ENCODE measurements at places on chromosomes 11 and 22.
A peak's percentile ranks its signal among the peaks of the same experiment; 100 is the strongest.

DNA sequence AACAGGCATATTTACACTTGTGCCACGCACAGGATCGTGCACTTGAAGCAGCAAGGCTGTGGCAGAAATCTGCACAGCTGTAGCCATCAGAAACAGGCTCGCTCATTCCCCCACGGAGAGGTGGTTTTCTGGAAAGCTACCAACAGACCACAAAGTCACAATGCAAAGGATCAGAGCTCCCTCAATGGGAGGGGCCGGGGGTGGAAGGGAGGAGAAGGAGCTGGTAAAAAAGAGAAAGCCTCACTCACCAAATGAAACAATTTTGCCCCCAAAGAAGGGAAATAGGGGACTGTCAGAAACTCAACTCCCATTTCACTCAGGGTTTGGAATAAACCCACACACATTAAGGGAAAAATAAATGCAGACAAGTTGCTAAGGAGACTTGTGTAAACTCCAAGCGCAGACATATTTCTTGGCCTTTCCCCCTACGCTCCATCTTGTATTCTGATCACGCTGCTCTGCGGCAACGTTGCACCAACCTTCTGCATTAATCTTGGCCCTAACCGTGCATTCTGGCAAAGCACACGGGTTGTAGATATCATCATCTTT lies 43.2 kb upstream of the BLID start:
- no peak for DNase-seq

DNA sequence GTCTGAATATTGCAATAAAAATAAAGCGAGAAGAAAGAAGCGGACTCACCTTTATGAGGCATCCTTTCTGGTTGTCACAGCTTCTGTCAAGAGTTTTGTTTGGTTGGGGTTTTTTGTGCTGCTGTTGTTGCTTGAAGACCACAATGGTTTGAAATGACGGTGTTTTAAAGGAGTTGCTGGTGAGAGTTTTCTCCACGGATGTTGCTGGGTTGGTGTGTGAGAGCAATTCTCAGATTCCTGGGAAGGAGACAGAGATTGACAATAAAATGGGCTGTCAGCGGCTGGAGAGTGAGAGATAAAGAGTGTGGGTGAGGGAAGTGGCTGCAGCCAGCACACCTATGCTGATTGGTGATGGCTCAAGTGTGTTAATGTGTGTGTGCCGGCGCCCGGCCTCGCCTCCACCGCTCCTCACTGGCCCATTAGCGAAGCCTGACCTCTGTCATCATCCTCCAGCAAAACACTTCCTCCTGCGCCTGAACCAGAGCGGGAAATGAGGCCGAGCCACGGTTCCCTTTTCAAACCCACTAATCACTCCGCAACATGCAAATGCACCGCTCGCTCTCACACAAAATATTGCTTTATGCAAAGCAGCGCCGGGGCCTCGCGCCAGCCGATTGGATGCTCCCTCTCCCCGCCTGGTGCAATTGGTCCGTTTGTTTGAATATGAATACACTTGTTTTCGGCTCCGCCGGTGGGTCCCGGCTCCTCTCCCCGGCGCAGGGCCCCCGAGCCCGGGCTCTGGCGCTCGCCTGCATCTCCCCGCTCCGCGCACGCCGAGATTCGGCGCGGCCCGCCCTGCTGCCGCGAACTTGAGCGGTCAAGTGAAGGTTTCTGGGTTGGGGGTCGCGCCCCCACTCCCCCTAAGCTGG lies at the start of gene PAX6:
Gene PAX6 (minus strand): TSS at position 544 of the 869 bp plus-strand sequence. CDS start 4,911 bp downstream, outside the sequence.
- no peak for DNase-seq

GRCh38 chr11:14253421-14253820 lies 105.6 kb downstream of the RRAS2 start:
- DNase-seq = no peak

GRCh38 chr22:22935056-22935545 lies 47.5 kb downstream of the IGLL5 start:
- no peak for DNase-seq

DNA sequence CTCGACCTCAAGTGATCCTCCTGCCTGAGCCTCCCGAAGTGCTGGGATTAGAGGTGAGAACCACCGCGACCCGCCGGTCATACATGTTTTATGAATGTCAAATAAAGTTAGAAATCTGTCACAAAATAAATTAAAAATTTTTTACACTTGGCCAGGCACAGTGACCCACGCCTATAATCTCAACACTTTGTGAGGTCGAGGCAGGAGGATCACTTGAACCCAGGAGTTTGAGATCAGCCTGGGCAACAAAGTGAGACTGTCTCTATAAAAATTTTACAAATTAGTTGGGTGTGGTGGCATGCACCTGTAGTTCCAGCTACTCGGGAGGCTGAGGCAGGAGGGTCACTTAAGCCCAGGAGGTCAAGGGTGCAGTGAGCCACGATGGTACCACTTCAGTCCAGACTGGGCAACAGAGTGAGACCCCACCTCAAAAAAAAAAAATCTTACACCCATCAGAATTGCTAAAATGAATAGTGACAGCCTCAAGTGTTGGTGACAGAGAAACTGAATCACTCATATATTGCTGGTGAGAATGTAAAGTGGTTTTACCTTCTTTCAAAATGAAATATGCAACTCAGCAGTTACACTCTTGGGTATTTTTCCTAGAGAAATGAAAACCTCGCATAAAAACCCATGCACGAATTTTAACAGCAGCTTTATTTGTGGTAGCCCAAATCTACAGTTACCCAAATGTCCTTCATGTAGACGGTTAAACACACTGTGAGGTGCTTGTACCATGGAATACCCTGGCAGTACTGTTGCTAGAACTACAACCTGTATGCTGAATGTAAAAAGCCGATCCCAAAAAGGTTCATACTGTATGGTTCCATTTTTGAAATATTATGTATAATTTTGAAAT lies 55.4 kb downstream of the MED15 start:
- no peak for DNase-seq

- peak; percentile 22 for DNase-seq
These were observed 1.2 kb downstream of the BIRC3 start for GRCh38 chr11:102318469-102318868.

DNA sequence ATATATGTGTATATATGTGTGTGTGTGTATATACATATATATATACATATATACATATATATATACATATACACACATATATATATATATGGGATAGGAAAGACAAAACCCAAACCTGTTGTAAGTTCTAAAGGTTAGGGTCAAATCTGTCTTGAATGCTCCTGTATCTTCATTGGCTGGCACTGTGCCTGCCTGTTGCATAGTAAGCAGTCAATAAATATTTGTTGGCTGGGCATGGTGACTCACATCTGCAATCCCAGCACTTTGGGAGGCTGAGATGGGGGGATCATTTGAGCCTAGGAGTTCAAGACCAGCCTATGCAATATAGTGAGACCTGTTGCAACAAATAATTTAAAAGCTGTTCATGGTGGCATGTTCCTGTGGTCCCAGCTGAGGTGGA lies 205.4 kb downstream of the DBX1 start:
- no peak for DNase-seq

GRCh38 chr11:126968915-126969314 lies 31.7 kb downstream of the KIRREL3 start:
- no peak for DNase-seq

DNA sequence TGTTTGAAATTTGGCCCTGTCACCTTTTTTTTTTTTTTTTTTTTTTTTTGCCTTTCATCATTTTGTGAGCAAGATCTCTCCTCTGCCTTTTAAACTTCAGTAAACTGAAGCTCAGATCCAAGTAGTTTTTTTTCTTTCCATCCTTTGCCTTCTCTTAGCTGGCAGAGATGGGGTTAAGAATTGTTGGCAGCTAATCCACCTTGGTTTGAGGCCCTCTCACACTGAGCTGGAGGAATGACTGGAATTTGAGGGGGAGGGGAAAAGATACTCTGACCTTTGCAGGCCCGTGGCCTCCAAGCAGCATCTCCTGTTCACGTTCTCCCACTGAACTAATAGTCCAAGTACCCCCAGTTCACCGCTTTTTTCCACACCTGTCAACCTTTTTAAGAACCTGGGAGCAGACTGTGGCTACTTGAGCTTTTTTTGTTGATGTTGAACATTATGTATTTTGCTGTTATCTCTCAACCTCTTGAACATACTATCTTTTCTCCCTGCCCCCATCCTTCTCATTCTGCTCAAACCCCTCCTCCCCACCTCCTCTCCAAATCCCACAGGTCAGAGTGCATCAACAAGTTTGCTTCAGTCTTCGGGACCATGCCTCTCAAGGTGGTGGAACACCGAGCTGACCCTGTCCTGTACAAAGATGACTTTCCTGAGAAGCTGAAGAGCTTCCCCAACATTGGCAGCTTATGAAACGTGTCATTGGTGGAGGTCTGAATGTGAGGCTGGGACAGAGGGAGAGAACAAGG lies 66.2 kb downstream of the ALX4 start:
- DNase-seq = no peak

DNA sequence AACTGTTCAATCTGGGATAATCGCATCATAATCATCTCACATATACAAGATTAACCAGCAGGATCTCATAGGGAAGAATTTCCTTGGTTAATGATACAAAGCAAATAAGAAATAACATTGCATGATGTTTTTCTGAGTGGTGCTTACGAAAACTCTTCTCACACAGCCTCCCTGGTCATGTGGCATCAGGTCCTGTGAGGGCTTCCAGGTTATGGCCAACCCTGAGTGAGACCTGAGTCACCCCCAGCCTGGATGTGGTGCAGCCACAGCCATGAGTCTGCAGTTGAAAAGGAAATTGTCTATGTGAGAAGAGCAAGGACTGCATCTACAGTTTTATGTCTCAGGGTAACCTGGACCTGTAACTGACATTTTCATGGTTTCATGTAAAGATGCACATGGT lies 90.5 kb upstream of the XKR3 start:
- DNase-seq = no peak

GRCh38 chr11:46090375-46090774 lies 30.9 kb downstream of the PHF21A start:
- DNase-seq = no peak

DNA sequence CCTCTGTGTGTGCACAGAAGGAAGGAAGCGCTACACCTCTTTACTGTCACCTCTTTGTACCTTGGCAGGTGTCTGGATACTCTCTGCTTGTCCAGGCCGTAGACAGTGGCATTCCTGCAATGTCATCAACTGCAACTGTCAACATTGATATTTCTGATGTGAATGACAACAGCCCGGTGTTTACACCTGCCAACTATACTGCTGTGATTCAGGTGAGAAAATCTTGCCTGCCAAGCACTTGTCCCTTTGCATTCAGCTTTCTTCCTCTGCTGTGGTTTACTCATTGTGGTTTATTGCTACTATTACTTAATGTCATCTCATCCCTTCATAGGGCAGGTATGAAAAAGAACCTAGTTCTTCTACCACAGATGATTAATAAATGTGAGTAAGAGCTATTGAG lies 131.9 kb upstream of the MTNR1B start:
- no peak for DNase-seq

DNA sequence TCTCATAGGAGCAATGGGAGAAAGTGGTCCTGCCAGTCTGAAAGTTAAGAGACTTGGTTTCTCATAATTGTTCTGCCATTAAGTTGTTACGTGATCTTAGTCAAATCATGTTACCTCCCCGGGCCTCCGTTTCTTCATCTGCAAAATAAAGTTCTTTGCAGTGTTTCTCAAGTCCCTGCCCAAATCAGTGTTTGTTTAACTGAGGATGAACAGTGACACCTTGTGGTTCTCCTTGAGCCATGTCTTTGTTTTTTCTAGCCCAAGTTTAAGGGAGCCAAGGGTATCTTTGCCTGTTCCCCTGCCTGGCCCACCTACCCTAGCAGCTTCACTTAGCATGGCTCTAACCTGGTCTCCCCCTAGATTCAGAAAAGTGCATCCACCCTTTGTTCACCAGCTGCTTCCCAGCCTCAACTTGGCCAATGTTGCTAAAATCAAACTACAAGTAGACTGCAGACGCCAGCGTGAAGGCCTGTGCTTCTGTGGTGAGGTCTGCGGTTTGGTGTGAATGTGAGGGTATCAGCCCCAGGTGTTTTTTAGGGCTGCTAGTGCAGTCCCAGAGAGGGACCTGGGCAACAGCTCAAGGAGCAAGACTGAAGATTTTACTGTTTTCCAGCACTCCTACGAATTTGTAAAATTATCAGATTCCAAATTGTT lies 35.5 kb downstream of the FZD4 start:
- no peak for DNase-seq

DNA sequence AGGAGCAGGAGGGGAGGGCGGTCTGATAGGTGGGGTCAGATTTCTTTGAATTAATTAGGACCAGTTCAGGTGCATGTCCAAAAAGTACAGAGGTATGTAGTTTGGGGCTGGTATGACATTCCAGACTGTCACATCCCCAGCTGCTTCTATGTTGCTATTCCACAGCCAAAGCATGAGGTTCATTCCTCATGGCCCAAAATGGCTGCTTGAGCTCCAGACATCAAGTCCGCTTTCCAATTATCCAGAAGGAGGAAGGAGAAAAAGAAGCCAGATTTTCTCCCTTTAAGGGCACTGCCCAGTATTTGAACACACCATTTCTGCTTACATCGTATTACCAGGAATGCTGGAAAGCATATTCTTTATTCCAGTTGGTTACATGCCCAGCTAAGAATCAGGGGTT lies 58.0 kb upstream of the CD82 start:
- DNase-seq = no peak

DNA sequence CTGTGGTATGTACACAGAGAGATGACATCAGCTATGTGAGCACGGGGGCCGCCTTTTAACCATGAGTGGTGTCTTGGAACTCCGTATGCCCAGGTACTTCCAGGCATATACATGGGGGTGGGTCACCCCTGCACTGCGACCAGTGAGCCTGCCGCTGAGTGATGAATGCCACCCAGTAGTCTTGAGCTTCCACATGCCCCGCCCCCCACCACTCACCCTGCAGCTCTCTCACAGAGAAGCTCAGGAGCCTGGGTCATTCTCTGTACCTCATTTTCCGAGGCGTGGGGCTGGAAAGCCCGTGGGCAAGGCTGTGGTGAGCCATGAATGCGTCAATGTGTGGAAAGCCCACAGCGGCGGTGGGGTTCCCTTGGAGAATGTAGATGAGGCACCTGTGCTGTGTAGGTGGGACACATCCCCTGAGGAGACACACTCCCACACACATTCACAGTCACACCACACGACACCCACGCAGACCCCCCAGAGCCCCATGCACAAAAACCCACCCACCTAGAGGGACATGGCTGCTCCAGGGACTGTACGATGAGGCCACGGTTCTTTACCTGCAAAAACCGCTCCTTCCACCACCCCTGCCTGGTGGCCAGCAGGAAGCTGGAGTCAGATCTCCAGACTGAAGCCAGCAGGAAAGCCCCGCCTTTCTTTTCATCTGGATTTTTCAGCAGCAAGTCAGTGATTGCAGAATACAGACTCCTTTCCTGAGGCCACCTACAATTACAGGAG lies 67.6 kb downstream of the PIWIL3 start:
- no peak for DNase-seq

GRCh38 chr11:18270102-18270501 lies 4.0 kb downstream of the SAA1 start:
- DNase-seq = no peak

GRCh38 chr11:1388763-1389102 lies 1.0 kb upstream of the BRSK2 start:
- DNase-seq = no peak

DNA sequence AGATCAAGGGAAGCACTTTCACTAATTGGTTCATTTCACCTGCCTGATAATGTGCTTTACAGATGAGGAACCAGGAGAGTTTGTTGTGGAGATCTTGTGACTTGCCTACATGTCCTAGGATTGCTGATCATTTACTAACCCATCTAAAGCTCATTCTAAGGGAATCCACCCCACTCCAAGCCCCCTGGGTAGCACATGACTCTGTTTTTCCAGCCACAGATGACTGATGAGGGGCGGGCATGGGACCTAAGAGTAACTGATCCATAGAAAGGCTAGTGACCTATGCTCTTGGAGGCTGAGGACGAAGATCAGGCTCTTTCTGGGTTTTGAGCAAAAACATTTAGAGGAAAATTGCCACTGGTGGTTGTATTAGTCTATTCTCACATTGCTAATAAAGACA lies 378.1 kb downstream of the CADM1 start:
- DNase-seq = no peak

- DNase-seq = no peak
These were observed 116.6 kb upstream of the NARS2 start for GRCh38 chr11:78691215-78691614.
